ENCODE measurements at places on chromosomes 4 and X. TPM values are rescaled to one million over a fixed set of nuclear protein-coding genes. Genes with fewer than 3 reads are reported as not detected.
A peak's percentile ranks its signal among the peaks of the same experiment; 100 is the strongest.

The STAP1 gene
- total RNA-seq: 0.33 TPM

The CLCN4 gene
- total RNA-seq: 3.8 TPM

The ARMCX1 gene
- 32.9 TPM for total RNA-seq

DNA sequence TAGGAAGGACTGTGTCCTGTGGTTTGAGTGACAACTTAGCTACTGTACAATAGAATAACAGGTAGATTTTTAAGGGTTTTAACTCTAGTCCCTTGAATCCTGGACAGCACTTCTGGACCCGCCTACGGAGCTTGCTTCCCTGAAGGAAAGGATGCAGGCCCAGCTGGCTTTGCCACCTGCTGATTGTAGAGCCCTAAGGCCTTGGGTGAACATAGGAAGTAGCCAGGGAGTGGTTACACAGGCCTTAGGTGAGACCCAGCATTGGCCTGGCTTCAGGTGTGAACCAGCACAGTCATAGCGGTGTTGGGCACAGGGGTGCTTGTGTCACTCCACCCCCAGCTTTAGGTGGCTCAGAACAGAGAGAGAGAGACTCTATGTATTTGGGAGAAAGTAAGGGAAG lies 413.5 kb downstream of the GRIA2 start:
- no peak for DNase-seq

GRCh38 chr4:108651014-108651791 lies 804 bp downstream of the OSTC start:
- DNase-seq: no peak

GRCh38 chr4:64334964-64335363 lies 74.3 kb downstream of the TECRL start:
- no peak for DNase-seq

DNA sequence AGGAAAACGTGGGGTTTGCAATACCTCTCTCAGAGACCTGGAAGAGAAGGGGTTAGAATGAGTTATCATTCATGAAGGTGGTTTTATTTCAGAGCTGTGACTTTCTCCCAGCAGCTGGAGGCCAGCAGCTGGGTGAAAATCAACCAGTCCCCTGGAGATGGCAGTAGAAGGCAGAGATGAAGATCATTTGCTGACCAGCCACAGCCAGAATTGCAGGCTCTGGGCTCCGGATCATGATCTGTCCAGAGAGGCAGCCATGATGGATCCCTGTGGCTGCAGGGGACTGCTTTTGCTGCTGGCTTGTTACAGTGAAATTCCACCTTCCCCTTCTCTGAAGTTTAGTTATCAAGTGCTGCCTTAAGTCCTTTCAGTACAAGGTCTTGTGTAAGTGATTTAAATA lies 46.9 kb upstream of the TAB3 start:
- DNase-seq: no peak

DNA sequence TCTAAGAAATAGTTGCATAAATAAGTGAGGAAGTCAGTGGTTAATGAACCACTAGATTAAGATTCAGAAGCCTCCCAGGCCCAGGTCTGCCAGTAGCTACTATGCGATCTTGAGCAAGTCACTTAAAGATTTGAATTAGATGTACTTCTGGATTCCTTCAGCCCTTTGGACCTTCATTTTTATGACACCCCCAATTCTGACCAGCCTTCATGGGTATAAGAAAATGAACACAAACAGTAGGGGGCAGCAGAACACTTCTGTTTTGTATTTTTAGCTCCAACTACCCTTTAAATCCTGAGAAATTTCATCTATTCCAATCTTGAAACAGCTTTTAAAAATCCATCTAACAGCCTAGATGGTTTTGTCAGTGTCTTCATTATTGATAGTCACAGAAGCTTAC lies 19.0 kb downstream of the TMEM47 start:
- DNase-seq: no peak

- no peak for DNase-seq
These were observed 55.0 kb downstream of the NPY2R start for GRCh38 chr4:155263480-155263879.

- peak; percentile 57 for DNase-seq
These were observed 783 bp downstream of the RBPJ start for GRCh38 chr4:26321373-26322221.

- DNase-seq: no peak
These were observed 242.9 kb downstream of the ARHGAP24 start for GRCh38 chr4:85717847-85718246.

- no peak for DNase-seq
These were observed 6.6 kb downstream of the IBSP start for GRCh38 chr4:87805971-87806370.
